Cardiac muscle cell (in vitro differentiated cells and primary cell): ENCODE measurements at places on chromosomes 13 and 19. TPM values are rescaled to one million over a fixed set of nuclear protein-coding genes. Genes with fewer than 3 reads are reported as not detected.

GRCh38 chr19:45913874-45914830 is at the start of gene NANOS2:
TSS of gene NANOS2 (minus strand) at chr19:45914778. CDS start at chr19:45914693, 85 bp downstream.
- H3K27ac ChIP-seq = no peak within 1 kb of the TSS
- no peak within 1 kb of the TSS for H3K4me3 ChIP-seq
- H3K4me1 ChIP-seq = no peaks in the 10 kb centered on the region
- H3K27me3 ChIP-seq = no peaks in the 10 kb centered on the region
- peak; percentile 48 for DNase-seq

DNA sequence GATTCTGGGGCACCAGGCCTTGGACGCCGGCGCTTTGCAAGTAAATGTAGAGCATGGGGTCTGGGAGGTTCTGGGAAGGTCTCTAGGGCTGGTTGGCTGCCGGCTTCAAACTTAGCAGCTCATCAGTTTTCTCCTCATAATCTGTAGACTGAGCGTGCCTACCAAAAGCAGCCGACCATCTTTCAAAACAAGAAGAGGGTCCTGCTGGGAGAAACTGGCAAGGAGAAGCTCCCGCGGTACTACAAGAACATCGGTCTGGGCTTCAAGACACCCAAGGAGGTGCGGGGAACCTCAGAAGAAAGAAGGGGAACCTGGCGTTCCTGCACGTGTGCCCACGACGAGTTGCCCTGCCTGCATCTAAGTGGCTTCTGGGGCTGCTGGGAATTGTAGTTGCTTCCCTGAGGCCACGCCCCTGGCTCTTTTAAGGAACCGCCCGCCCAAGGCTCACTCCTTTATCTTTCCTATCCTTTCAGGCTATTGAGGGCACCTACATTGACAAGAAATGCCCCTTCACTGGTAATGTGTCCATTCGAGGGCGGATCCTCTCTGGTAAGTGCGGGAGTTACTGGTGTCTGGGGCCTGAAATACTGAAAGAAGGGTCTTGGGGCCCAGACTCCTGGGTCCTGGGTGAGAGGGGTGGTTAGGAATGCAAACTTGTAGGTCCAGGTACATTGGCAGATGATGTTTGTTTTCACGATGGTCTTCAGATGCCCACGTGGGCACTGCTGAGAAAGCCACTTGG is 984 bp downstream of the RPS11 start:
- H3K4me1 ChIP-seq = peaks cover 10% of the 10 kb centered on the region
- no peaks in the 10 kb centered on the region for H3K27me3 ChIP-seq
- H3K4me3 ChIP-seq = peak overlapping the region; percentile 98
- peaks cover 33% of the 10 kb centered on the region for H3K36me3 ChIP-seq
- peak; percentile 63 for DNase-seq

DNA sequence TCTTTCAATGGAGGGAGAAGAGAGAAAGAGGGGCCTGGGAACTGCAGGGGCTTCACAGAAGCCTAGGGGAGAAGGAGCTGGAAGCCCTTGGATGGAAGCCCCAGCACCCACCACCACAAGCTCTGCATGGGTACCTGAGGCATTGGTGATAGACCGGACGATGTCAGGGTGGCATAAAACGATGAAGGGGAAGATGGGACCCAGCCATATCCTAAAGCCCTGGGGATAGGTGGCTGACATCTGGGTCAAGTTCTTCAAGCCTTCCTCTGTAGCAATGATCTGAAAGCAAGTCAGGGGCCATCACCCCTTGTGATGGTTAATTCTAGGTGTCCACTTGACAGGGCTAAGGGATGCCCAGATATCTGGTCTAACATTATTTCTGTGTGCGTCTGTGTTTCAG is 11.2 kb upstream of the OR10H5 start:
- DNase-seq = no peak
- no peak overlapping the region for H3K27ac ChIP-seq
- no peak overlapping the region for H3K4me3 ChIP-seq

DNA sequence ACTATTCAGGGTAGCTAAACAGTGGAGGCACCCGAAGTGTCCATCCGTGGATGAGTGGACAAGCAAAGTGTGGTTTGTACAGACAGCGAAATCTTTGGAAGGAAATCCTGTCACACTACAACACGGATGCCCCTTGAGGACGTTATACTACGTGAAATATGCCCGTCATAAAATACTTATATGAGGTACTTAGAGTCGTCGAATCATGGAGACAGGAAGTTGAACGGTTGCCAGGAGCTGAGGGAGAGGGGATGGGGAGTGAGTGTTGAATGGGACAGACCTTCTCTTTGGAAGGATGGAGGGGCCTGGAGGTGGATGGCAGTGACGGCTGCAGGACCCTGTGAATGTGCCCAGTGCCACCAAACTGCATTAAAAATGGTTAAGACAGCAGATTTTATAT is 11.6 kb downstream of the ATP4B start:
- H3K36me3 ChIP-seq = no peaks in the 10 kb centered on the region
- H3K27me3 ChIP-seq = no peaks in the 10 kb centered on the region
- no peaks in the 10 kb centered on the region for H3K4me1 ChIP-seq
- DNase-seq = no peak

DNA sequence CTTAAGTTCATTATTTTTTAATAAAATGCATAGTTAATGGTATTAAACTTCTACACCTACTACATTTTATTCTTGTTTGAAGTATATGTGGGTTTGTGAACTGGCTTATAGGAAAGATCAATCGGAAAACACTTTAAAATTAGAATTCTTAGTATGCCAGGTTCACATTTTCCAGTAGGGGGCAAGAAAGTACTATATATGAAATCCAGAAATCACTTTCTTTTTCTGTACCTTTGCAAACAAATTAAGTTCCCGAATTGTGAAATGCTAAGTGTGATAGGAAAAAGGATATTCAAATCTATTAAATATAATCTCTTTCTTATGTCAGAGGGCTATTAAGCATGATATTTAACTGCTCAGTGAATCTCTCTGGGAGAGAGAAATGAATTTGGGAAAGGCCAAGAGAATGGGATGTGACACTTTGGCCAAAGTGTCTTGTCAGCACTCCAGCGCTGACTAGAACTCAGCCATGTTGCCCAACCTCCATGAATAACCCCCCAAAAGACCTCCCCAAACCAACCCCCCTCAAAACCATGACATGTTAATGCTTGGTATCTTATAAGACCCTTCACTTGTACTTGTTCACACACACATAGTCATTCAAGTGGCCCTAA is 122.6 kb upstream of the SLC10A2 start:
- no peaks in the 10 kb centered on the region for H3K36me3 ChIP-seq
- peak overlapping the region; percentile 43 for H3K27ac ChIP-seq
- DNase-seq = peak; percentile 61

DNA sequence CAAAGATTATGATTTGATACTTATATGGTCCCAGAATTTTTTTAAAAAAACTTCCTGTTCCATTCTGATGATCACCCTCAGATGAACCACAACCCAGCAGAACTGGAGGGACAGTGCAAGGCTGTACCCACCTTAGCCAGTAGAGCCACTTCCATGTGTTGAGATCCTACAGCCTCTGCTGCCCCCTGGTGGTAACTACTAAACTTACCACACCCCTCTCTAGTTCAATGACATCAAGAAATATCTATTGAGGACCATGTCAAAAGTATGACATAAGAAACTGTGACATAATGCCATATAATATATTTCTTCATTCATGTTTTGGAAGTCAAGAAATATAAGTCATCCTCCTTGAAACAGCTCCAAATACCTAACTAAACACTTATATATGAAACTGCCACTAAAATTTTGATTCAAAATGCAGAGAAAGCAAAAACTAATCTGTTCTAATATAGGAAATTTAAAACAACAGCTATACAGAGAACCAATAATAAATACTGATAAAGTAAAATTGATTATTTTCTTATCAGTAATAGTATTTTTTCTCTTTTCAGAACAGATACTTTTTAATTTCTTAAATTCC is 412.6 kb downstream of the KCTD12 start:
- H3K4me1 ChIP-seq = peaks cover 26% of the 10 kb centered on the region
- DNase-seq = peak; percentile 88
- no peak overlapping the region for H3K27ac ChIP-seq
- no peak overlapping the region for H3K4me3 ChIP-seq
- no peaks in the 10 kb centered on the region for H3K27me3 ChIP-seq

- no peaks in the 10 kb centered on the region for H3K4me1 ChIP-seq
- H3K27me3 ChIP-seq = no peaks in the 10 kb centered on the region
- no peak for DNase-seq
- no peak overlapping the region for H3K4me3 ChIP-seq
- no peak overlapping the region for H3K27ac ChIP-seq
Observed at GRCh38 chr13:92613921-92614320, 612.7 kb upstream of the GPC6 start.

- H3K27ac ChIP-seq = no peak overlapping the region
- DNase-seq = peak; percentile 88
- H3K4me1 ChIP-seq = no peaks in the 10 kb centered on the region
- H3K27me3 ChIP-seq = no peaks in the 10 kb centered on the region
Observed at GRCh38 chr19:33767898-33768413, 28.7 kb upstream of the KCTD15 start.

GRCh38 chr13:73281746-73282145 is 222.9 kb downstream of the KLF5 start:
- H3K27me3 ChIP-seq = no peaks in the 10 kb centered on the region
- no peak overlapping the region for H3K27ac ChIP-seq
- no peak overlapping the region for H3K4me3 ChIP-seq
- H3K4me1 ChIP-seq = no peaks in the 10 kb centered on the region

- peaks cover 10% of the 10 kb centered on the region for H3K4me1 ChIP-seq
- H3K27me3 ChIP-seq = no peaks in the 10 kb centered on the region
- peak overlapping the region; percentile 66 for H3K27ac ChIP-seq
Observed at GRCh38 chr19:49579193-49579592, 1.2 kb downstream of the NOSIP start.

- H3K27me3 ChIP-seq = no peaks in the 10 kb centered on the region
- peaks cover 5% of the 10 kb centered on the region for H3K4me1 ChIP-seq
- no peak for DNase-seq
- no peaks in the 10 kb centered on the region for H3K36me3 ChIP-seq
- no peak overlapping the region for H3K27ac ChIP-seq
- no peak overlapping the region for H3K4me3 ChIP-seq
Observed at GRCh38 chr13:40331802-40332201, 334.6 kb downstream of the FOXO1 start.

DNA sequence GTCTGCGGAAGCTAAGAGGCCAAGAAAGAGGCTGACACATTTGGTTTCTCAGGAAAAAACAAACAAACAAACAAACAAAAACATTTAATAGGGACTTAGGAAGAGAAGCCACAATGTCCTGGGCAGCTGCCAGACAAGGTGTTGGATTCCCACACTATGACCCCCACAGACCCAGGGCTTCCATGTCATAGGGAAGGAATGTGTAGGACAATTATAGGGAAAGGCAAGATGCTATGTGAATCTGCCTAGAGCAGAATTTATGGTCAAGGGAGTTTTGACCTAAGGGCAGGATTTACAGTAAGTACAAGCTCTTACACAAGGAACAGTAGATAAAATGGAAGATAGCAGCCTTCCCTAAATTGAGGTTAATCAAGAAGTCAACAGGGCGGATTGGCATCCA is 9.1 kb upstream of the CDADC1 start:
- H3K4me1 ChIP-seq = no peaks in the 10 kb centered on the region
- H3K4me3 ChIP-seq = no peak overlapping the region

CABP5 gene
- total RNA-seq = not detected in 2 replicates

ELSPBP1 gene
- not detected in 2 replicates for total RNA-seq

ONECUT3 gene
- not detected in 2 replicates for total RNA-seq

C1QTNF9 gene
- 0.12 TPM in 1 of 2 replicates, not detected in the other for total RNA-seq

RFPL4A gene
- total RNA-seq = not detected in 2 replicates

CERS1 gene
- total RNA-seq = 15.2 and 16.1 TPM in 2 replicates

GJB6 gene
- not detected in 2 replicates for total RNA-seq

CIC gene
- 55.5 and 62.9 TPM in 2 replicates for total RNA-seq

ZNF490 gene
- total RNA-seq = 5.0 and 5.7 TPM in 2 replicates

OR10H1 gene
- not detected in 2 replicates for total RNA-seq

TRIM13 gene
- 13.7 and 18.4 TPM in 2 replicates for total RNA-seq

MBD3L3 gene
- total RNA-seq = not detected in 2 replicates

CATSPERD gene
- 0.11 TPM in 1 of 2 replicates, not detected in the other for total RNA-seq

NTN5 gene
- 0.07 and 4.1 TPM in 2 replicates for total RNA-seq
